Activated T-cell treated with anti-CD3 and anti-CD28 coated beads, Interleukin-2, amount 50 U/mL, for 48 hours (primary cell): ENCODE measurements at places on chromosomes 3 and 15.

DNA sequence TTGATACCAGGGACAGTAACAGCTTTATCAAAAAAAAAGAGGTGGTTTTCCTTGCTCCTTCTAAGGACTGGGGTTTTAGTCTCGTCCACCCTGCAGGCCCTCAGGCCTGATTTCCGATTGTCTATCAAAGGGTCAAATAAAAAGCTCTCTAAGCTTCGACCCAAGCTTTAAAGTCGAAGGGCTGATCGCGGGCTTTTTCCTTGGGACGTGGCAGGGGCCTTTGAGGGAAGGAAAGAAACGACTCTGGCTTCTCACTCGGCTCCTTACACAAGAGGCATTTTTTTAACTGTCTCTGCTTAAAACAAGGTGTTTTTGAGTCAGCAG lies 354 bp upstream of the KLHL24 start:
- no peak for DNase-seq

DNA sequence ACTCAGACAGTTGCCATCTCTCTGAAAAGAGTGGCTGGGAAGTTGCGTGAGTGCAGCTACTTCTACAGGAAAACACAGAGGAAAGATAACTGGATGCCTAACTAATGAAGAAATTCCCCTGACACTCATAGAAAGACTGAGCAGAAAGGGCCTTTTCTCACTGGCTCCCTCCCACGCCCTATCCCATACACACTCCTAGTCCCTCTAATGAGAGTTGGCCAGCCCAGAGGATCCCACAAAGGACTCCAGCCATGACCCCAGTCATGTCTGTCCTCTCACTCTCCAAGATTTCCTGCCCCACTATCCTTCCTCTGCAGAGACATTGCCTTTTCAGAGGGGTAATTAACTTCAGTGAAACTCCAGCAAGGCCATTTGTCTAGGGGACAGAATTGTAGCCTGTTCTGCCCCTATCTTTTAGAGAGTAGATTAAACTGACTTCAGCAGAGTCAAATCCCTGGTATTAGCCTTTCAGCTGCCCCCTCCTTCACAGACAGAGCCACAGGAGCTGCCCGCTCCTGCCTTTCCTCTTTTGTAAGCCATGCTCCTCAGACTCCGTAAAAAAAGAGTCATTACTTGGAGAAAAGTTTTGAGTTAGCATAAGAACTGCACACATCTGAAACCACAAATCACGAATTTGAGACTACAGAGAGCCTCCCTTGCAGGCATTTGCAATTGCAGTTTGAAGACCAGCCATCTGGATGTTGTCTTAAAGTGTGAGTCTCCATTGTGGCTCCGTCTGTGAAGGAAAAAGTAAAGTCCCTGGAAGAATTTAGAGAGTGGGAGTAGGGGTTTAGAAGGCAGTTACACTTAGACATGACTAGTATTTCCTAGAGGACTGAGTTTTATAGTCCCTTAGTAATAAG lies 129.1 kb upstream of the SEMA6D start:
- DNase-seq: no peak

DNA sequence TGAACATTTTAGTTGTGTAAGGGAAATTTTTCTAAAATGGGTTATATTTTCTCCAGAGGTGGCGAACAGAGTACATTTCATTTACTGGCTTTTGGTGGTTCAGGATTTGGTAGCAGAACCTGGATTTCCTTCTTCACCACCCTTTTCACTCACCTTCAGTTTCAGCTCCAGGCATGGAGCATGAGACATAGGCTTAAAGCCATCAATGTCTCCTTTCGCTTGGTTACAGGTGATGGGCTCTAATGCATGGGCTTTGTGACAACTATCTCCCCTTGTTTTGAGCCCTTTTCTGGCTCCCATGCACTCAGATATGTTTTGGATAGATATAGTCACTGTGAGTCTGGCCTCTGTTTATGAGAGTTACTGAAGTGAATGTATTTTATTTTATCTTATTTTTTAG lies 96.6 kb upstream of the ANKRD28 start:
- DNase-seq: no peak

DNA sequence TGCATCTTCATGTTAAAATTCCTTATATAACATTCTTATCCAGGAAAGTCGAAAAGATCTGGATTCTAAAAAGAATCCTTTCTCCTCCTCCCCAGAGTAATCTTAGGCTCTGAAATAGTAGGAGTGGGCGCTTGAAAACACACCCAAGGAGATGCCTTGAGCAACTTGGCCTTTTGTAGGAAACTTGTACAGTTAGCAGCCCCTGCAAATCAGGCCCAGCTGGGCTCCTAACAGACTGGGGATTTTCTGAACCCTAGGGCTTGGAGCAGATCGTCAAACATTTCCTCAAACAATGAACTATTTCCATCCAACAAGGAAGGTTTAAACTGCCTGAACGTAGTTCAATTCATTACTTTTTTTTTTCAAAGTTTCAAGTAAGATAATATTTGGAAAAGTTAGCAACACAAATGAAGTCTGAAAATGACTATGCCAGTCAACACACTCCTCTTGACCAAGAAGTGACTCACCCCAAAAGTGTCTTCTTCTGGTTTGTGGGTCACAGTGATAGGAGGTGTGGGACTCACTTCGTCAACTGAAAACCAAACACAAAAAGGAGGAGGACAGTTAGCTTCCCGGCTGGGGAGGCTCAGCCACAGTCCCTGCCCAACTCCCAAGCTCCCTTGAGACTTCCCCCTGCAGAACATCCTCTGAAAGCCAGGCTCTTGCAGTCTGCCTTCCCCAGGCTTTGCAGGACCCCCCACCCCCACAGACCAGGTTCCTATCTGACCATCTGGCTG lies 129.7 kb downstream of the NTRK3 start:
- DNase-seq: no peak

GRCh38 chr3:197994736-197995135 lies 34.7 kb downstream of the LMLN start:
- DNase-seq: no peak

GRCh38 chr15:66221126-66221525 lies 32.4 kb downstream of the MEGF11 start:
- DNase-seq: no peak

DNA sequence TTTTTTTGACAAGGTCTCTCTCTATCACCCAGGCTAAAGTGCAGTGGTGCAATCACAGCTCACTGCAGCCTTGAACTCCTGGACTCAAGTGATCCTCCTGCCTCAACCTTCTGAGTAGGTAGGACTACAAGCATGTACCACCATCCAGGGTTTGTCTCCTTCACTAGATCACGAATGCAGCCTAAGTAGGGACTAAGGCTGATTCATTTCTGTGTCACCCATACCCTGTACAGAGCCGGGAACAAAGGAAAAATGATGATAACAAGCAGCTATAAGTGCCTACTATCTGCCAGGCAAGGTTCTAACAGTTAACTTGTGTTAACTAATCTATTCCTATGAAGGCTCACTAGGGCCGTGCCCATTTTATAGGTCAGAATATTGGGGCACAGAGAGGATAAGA lies 7.0 kb downstream of the TMEM40 start:
- DNase-seq: no peak

- no peak for DNase-seq
Observed at GRCh38 chr15:61169275-61169903, 59.7 kb downstream of the RORA start.

DNA sequence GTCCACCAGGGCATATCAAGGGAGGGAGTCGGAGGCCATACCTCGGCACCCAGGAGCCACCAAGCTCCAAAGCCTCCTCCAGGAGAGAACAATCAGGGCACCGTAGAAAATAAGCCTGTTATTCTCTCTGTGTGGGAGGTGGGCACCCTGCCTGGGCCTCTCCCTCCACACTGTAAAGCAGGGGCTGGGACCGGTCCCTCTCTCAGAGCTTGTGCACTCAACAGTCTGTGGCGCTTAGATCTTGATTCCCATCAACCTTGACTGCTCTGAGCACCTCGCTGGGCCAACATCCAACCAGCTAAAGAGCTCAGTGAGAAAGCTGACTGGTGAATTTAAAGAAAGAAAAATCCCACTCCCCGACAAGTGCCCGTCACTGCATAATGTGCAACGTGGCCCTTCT lies 53.0 kb downstream of the PCSK6 start:
- no peak for DNase-seq

GRCh38 chr15:29914511-29914926 lies 92.3 kb upstream of the TJP1 start:
- DNase-seq: no peak

DNA sequence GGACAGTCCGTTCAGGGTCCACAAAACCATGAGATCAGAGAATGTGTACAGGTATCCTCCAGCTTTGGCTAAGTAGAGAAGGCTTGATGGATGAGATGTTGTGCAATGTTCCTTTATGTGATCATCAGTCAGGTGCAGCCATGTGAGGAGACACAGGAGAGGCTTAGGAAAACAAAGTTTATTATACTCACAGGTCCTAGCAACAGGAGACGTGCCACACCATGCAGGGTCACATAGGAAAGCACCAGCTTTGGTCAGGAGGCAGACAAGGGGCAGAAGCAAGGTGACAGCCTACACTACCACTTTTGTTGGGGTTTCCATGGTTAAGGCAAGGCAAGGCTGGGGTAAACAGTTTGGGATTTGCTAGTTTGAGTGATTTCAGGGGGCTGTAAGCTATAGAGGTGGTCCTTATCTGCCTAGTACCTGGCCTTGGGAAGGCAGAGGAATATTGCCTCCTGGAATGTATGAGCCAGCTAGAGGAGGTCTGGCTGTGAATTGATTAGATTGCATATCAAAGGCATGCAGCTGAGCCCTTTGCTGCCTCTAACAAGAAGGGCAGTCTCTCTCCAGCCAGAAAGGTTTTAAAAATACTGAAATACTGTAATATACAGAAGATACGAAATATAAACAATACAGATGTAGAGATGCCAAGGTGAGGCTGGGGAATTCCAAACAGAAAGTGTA lies 248.6 kb downstream of the RYR3 start:
- no peak for DNase-seq

DNA sequence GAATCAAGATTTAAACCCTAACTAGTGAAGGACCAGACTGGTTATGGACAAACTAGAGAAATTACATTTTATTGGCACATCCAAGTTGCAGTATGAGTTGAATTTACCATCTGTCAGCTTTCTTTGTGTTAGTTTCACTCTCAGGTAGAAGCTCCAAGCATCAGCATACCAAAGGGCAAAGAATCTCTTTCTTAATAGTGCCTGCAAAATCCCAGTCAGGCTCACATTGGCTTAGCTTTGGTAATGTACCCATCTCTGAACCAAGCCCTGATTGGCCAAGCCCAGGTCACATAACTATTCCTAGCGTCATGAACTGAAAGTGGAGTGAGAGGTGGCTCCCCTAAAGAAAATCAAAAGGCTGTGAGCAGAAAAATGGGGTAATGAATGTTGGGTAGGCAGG lies 66.9 kb downstream of the CCNL1 start:
- DNase-seq: no peak

GRCh38 chr3:182129740-182130139 lies 418.0 kb downstream of the SOX2 start:
- no peak for DNase-seq

DNA sequence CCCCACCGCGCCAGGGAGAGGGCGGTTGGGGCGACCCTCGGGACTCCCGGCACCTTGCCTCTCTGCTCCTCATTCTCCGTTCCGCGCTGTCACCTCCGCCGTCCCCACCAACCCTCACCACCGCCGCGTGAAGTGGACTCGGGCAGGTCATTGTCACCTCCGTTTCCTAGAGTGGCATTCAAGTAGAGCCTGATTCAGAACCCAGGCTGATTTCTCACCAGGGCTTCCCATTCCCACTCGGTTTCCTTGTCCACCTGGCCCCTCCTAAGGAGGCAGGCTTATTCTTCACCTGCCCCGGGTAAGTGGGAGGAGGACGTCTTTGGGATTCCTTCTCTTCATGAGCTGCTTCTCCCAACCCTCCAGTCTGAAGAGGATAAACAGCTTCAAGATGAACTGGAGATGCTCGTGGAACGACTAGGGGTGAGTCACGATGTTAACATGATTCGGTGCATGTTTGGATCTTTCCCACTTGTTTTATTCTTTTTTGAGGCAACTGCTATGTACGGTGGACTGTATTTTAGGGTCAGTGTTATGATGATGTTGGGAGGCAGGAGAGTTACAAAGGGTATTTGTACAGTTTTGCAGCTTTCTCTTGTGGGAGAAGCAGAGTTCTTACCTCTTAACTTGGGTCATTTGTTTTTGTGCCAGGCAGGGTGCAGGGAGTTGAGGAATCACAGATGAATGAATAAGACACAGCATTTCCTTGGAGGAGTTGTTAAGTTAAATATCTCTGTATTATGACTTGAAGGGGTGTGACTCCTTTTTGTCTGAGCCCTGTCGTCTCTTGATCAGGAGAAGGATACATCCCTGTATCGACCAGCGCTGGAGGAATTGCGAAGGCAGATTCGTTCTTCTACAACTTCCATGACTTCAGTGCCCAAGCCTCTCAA lies 692 bp downstream of the PSMD2 start:
- DNase-seq: no peak

- no peak for DNase-seq
Observed at GRCh38 chr15:70463453-70463834, 299.9 kb downstream of the UACA start.

- no peak for DNase-seq
Observed at GRCh38 chr3:186670155-186670554, 4.3 kb downstream of the HRG start.

DNA sequence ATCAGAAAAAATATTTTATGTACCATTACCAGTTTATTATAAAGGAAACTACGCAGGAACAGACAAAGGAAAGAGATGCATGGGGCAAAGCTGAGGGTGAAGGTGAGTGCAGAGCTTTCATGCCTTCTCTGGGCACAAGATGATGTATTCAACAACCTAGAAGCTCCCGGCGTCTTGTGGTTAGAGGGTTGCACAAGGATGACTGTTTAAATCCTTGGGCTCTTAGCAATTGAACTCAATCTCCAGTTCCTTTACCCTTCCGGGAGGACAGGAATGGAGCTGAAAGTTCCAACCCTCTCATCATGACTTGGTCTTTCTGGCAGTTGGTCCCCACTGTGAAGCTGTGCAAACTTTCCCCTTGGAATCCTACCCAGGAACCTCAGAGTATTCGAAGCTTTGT lies 542.0 kb downstream of the EPHA3 start:
- DNase-seq: no peak

DNA sequence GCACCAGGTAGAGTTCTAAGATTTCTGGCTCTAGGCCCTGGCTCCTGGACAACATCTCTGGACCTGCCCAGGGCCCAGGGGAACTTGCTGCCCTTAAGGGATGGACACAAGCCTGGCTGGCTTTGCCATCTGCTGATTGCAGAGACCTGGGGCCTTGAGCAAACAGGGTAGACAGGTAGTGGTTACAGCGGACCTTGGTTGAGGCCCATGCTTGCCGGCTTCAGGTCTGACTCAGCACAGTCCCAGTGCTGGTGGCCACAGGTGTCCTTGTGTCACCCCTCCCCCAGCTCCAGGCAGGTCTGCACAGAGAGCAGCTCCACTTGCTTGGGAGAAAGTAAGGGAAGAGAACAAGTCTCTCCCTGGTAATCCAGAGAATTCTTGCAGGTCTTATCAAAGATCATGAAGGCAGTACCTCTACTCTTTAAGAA lies 15.9 kb upstream of the ACTL6A start:
- DNase-seq: no peak

DNA sequence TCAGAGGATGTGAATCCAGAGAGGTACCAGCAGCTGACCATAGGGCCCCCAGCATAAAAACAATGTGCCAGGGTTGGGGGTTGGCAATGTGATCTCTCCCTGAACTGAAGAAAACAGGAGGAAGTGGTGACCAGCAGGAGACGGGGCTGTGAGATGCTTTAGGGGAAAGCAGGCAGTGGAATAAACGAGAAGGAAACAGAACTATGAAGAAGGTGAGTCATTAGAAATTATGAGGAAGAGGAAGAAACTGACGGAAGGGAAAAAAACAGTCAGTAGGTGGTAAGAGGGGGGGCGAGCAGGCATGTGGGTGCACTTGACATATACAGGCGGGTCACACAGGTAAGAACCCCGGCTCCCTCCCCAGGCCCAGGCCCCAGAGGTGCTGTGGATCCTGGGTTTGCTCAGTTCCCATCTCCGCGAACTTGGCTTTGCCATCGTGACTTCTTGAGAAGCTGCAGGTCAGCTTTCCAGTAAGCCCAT lies 42.2 kb upstream of the B3GNT5 start:
- peak; percentile 54 for DNase-seq
